ENCODE measurements at places on chromosomes 11 and 22. TPM values are rescaled to one million over a fixed set of nuclear protein-coding genes. Genes with fewer than 3 reads are reported as not detected.
A peak's percentile ranks its signal among the peaks of the same experiment; 100 is the strongest.

DNA sequence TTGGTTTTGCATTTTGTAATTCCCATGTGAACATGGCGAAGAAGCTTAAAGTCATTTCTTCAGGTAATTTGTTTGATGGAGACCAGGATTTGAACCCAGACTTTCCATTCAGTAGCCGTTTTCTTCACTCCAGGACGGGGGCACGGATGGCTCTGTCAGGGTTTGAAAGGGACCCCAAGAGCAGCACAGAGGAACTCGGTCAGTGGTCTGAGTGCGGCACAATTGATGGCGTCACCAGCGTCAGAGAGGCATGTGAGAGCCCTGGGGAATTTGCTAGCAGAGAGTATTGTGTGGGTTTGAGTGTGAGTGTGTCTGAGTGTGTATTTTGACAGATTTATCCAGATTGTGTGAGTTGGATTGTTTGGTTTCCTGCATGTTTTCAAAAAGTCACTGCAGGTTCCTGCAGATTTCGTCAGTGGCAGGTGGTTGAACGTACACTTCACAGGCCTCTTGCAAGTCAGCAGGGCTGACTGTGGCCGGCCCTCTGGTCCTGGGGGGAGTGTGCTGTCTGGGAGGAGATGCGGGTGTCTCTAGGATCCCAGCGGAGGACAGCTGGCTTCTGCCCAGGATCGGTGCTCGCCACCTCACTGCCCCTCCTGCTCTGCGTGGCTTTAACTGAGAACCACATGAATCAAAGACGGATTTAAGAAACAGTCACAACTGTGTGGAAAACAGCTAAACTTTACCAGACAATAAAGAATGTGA, 199.3 kb downstream of the TBC1D22A start:
- no peaks in the 10 kb centered on the region for H3K27me3 ChIP-seq
- DNase-seq: no peak

GRCh38 chr22:40326905-40327735, 19.2 kb upstream of the ADSL start:
- no peaks in the 10 kb centered on the region for H3K27me3 ChIP-seq
- peaks cover 10% of the 10 kb centered on the region for H3K36me3 ChIP-seq
- H3K4me3 ChIP-seq: no peak overlapping the region
- peak overlapping the region; percentile 54 for H3K27ac ChIP-seq

CAVIN3 gene
- total RNA-seq: 153 TPM

SLC22A25 gene
- not detected for total RNA-seq

GRCh38 chr22:20147237-20147988, 3.4 kb downstream of the CCDC188 start:
- peaks cover 6% of the 10 kb centered on the region for H3K36me3 ChIP-seq
- no peak overlapping the region for H3K27ac ChIP-seq
- no peaks in the 10 kb centered on the region for H3K4me1 ChIP-seq
- no peak overlapping the region for H3K4me3 ChIP-seq
- no peaks in the 10 kb centered on the region for H3K27me3 ChIP-seq

DNA sequence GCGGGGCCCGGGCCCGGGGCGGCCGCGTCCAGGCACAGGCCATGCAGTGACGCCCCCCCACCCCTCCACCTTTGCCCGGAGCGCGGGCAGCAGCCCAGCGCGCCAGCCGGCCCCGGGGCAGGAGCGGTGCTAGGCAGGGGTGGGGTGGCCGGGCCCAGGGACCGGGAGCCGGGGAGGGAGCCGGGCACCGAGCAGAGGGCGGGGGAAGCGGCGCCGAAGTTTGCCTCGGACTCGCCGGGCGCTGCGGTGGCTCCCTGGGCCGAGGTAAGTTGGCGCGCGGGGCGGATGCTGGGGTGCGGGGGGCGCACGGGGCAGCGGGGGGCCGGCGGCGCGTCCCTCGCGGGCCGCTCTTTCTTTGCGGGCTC, 332 bp downstream of the TEAD1 start:
- peaks cover 22% of the 10 kb centered on the region for H3K4me1 ChIP-seq
- H3K27ac ChIP-seq: peak overlapping the region; percentile 71
- H3K27me3 ChIP-seq: no peaks in the 10 kb centered on the region

DNA sequence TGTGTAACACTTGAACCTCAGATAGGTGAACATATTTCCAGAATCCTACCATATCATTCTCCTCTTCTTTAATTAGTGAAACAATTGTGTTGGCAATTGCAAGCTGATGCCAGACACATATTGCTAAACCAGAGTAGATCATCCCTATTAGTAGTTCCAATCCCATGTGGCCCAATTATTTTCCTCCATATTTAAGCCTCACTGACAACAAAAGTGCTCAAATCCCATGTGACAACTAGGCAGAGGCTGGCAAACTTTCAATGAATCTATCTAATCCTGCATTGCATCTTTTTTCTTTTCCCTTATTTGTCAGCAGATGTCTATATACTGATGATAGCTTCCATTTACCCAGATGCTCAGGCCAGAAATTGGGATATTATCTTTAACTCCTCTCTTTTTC, 90.4 kb downstream of the GRIA4 start:
- H3K27me3 ChIP-seq: no peaks in the 10 kb centered on the region
- no peak overlapping the region for H3K4me3 ChIP-seq
- no peak overlapping the region for H3K27ac ChIP-seq
